Large intestine (tissue), 12 donors: ENCODE measurements at places on chromosomes 3 and 15. TPM values are rescaled to one million over a fixed set of nuclear protein-coding genes. Genes with fewer than 3 reads are reported as not detected.

- no peak for DNase-seq
Measured at GRCh38 chr15:78399091-78399490, 38.9 kb upstream of the IREB2 start.

GRCh38 chr3:70722018-70722417, 409.6 kb upstream of the MDFIC2 start:
- no peak for DNase-seq

DNA sequence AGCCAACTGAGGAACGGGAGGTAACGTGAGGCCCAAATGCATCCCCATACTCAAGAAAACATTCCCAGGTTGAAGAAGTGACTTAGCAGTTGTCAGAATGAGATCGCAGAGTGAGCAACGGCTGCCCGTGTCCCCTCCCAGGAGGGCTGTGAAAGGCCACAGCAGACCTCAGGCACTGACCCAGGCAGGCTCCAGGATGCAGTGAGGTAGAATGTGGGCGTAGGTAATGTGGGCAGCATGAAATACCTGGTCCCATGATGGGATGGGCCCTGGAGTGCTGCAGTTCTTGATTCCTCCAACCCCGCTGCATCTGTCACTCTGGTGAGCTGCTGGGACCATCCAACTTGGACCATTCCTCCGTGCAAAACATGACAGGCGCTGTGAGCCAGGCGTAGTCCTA, 74.8 kb downstream of the NSMCE3 start:
- no peak for DNase-seq

- no peak for DNase-seq
Measured at GRCh38 chr3:179398574-179399231, 51.2 kb downstream of the MFN1 start.

- no peak for DNase-seq
Measured at GRCh38 chr3:3110299-3110630, at the start of gene IL5RA. IL5RA (minus strand) TSS chr3:3110374; CDS start chr3:3104984, 5,390 bp downstream.

CCDC39 gene
- polyA plus RNA-seq, result not detected

- no peak for DNase-seq
Measured at GRCh38 chr3:113783463-113783862, 36.6 kb downstream of the ATP6V1A start.

ANKRD34C gene
- not detected for polyA plus RNA-seq
